ENCODE measurements at places on chromosomes 7 and 10. TPM values are rescaled to one million over a fixed set of nuclear protein-coding genes. Genes with fewer than 3 reads are reported as not detected.

Gene LRRTM3
- total RNA-seq, result 0.16 TPM

Gene ADAM12
- total RNA-seq, result 0.20 TPM

Gene STK31
- total RNA-seq, result 0.38 TPM

Gene ANKRD30A
- total RNA-seq, result not detected

Gene ZNF804B
- not detected for total RNA-seq

Gene TAS2R39
- not detected for total RNA-seq

Gene BTRC
- total RNA-seq, result 19.5 TPM

Gene CYP26C1
- 0.09 TPM for total RNA-seq

Gene DDC
- total RNA-seq, result 74.4 TPM

Gene LSM8
- 23.4 TPM for total RNA-seq

DNA sequence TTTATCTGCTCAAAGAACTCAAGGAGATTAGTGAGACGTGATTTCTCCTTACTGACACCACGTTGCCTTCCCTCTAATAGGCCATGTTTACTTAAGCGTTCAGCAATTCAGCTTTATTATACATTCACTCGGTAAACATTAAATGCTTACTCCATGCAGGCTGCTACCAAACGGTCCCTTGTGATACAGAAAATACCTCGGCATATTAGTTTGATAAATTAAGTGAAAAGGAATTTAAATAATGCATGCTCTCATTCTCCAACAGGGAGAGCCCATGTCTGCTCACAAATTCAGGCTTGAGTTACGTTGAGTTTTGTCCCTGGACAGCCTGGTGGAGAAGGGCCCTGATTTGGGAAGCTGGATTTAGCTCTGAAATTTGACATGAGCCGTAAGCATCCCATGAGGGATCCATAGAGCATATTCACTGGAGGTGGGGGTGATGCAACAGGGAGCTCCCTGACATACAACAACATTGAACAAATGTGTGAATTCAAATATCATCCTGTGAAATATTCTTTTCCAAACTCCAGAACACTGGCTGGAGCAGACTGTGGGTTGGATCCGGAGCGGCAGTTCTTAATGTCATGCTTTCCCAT is 86.3 kb downstream of the TBXAS1 start:
- no peak for DNase-seq

DNA sequence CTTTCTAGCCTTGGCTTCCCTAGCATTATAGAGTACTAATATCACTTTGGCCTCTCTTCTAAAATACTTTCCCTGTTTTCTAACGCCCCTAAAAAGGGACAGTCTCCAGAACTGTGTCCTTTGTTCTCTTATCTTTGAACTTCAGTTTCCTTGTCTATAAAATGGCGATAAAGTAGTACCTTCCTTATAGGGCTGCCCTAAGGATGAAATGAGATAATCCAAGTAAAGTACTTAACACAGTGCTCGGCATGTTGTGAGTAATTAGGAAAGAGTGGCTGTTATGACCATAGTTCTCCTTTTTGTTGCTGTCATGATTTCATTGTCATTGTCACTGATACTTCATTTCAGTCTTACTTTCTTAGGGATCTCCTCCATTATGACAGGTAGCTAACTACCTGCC is 114.7 kb downstream of the EXOC4 start:
- DNase-seq, result no peak

GRCh38 chr10:43136995-43137716 is 1.1 kb upstream of the CSGALNACT2 start:
- no peak for DNase-seq

GRCh38 chr7:101125989-101126650 is 784 bp upstream of the SERPINE1 start:
- DNase-seq, result peak; percentile 59

- DNase-seq, result no peak
Measured at GRCh38 chr10:81662837-81663236, 212.2 kb upstream of the NRG3 start.

GRCh38 chr10:22003177-22003963 is at the start of gene DNAJC1:
Gene DNAJC1 (minus strand): TSS chr10:22003730. CDS start chr10:22003434, 296 bp downstream.
- peak; percentile 100 for DNase-seq

GRCh38 chr7:158824028-158824427 is 5.3 kb downstream of the ESYT2 start:
- no peak for DNase-seq

GRCh38 chr10:126351021-126351420 is 37.3 kb downstream of the ADAM12 start:
- no peak for DNase-seq

DNA sequence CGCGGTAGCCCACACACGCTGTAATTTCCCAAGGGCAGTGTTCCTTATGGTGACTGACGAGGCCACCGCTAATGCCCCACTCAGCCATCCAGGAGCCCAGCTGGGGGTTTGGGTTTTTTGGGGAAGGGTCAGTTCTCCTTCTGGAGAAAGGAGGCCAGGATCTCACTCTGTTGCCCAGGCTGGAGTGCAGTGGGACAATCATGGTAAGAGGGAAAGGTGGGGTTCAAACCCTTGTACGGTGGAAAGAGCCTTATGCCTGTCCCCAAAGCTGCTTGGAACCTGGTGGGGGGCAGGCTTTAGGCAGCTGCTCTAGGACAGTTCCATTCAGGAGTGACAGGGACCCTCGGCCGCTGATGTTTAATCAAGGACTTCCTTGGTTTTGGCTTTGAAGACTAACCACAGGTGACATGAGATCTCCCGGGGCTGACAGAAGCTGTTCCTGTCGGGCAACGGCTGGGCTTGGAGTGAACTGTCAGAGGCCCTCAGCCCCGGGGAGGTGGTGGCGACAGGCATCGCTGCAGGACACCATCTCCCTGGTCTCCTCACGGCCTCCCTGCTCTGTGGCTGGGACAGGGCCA is 84.5 kb downstream of the CARD11 start:
- peak; percentile 44 for DNase-seq

DNA sequence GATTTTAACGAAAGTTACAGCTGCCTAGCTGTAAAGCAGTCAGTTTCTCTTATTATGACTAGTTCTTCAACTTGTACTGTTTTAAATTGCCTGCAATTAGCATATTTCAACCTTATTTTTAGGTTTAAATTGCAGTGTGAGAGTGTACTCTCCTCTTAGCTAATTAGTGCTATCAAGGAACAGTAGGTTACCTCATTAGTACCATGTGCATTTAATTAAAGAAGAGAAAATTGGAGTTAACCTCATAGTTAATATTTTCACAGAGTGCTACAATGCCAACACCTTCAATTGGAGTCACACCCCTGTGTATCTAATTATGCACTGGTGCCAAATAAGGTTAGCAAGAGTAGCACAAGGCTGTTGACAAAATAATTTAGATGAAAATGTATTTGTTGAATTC is 154.6 kb downstream of the FOXP2 start:
- no peak for DNase-seq

GRCh38 chr10:104937567-104937966 is 296.5 kb downstream of the SORCS3 start:
- no peak for DNase-seq

- no peak for DNase-seq
Measured at GRCh38 chr10:99540306-99540656, 7.5 kb downstream of the NKX2-3 start.

GRCh38 chr10:31947144-31947926 is 18.7 kb upstream of the ARHGAP12 start:
- DNase-seq, result no peak

DNA sequence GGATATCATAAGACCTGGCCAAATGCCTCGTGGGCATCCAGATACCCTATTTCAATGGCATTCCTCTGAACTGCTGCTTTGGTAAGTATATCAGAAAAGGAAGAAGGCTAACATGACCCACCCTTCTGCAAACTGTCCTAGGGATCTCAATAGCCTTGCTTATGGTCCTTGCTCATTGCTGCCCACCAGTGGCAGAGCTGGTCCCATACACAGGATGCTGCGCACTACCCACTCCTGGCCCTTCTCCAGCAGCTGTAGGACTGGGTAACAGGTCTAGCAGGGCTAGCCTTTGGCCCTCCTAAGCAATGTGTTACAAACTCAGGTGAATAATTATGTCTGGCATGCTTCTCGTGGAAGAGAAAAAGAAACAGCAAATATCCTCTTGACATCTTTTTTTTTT is 72.5 kb downstream of the C10orf90 start:
- DNase-seq, result no peak

DNA sequence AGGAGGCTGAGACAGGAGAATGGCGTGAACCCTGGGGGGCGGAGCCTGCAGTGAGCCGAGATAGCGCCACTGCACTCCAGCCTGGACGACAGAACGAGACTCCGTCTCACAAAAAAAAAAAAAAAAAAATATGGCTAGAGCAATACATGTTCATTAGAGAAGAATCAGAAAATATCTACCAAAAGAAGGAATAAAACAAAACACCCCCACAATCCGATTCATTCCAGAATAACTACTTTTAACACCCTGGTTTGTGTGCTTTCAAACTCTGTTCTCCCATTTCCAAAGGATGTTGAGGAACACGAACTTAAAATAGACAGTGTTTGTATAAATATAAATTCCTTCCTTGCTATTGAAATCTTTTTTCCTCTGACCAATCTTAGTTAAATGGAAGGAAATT is 6.5 kb downstream of the PDSS1 start:
- DNase-seq, result no peak

GRCh38 chr10:6128591-6129251 is 39.9 kb downstream of the RBM17 start:
- DNase-seq, result no peak

DNA sequence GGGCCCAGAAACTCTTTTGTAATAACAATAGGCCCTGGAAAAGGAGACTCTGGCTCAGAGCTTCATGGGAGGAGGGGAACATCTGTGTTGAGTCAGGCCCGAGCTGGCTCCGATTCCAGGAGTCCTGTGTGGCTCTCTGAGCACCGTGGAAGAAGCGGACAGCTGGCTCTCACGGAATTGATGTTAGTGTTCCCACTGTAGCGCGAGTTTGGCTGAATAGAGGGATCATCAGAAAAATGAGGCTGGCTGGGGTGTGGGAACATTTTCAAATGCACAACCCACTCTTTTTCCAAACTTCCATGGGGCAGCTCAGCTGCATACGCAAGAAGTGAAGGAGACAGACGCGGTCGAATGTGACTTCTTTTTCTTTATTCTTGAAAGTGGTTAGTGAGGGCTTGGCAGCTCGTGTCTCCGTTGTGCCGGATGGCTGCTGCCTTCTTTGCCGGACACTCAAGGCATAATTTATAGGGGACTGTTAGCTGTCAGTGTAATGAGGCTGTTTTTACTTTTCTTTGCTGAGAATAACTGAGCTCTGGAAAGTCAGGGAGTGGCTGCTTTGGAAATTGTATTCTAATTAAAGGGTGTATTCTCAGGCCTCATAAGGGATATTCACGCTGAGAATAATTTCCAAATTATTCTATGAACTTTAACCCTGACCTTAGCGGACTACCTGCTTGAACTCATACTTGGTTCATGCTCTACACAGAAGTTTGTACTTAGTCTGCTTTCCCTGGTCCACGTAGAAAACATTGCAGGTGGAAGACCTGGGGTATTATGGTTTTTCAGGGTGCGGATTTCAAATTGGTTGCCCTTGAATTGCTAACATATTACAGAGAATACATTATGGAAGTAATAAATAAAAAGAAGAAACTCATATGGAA is 23.1 kb downstream of the MDFIC start:
- DNase-seq, result peak; percentile 62

DNA sequence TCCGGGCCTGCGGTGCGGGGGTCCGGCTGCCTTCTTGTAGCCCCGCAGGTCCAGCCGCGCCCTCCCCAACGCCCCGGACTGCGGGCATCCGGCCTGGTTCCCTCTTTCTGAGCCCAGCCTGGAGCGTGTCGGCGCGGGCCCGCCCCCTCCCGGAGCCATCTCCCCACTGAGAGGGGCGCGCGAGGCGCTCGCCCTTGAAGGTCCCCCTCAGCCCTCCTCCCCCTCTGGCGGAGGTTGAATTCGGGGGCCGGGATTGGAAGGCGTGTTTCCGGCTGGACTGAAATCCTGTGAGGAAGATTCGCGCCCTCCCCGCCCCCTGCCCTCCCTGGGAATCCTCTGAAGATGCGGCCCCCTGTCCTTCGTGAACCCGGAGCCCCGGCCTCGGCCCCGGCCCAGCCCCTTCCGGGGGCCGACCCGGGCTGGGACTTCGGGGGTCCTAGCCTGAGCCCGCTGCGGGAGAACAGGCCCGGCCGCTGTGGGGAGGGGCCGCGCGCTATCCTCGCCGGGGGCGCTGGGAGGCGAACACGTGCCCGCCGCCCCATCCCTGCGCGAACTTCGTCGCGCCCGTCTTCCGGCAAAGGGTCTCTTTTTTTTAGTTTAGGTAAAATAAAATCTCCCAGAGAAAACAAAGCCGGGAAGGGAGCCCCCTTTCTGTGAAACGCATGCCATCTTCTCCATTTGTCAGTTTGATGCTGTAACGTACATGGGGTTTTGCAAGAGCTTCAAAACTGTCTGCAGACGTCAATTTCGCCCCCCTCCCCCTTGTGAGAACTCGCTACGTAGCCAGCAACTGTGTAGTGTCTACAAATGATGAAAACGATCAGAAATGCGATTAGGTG is 636 bp downstream of the PDCD4 start:
- DNase-seq, result peak; percentile 89

DNA sequence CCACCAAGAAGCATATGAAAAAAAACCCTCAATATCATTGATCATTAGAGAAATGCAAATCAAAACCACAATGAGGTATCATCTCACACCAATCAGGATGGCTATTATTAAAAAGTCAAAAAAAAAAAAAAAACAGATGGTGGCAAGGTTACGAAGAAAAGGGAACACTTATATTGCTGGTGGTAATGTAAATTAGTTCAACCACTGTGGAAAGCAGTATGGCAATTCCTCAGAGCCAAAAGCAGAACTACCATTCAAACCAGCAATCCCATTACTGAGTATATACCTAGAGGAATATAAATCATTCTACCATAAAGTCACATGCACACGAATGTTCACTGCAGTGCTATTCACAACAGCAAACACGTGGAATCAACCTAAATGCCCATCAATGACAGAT is 46.0 kb downstream of the CNOT4 start:
- no peak for DNase-seq

DNA sequence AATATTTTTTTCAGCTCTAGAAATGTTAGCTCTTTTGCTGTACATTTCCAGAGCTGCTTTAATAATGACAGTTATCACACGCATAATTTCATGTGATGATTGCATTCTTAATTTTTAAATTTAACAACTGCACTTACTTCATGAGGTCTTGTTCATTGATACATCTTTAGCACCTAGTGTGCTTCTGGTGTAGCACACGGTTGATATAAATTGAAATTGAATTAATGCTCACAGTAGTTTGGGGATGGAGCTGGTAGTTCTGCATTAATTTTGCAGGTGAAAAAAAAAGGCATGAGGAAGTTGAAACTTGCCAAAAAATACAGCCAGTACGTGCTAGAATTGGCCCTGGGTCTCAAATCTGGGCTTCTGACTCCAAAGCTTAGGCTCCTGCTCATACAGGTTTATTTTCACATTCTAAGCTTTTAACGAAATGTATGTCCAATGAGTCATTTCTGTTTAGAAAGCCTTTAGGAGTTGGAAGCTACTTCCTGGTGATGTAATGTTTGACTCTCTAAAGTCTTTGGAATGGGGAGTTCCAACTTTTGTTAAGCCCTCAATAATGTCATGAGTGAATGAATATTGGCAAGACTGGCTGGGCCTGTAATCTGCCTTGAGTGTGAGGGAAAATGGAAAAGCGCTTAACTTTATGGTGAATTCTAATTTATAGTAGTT is 62.5 kb downstream of the DAGLB start:
- DNase-seq, result peak; percentile 8
